G401 (cell line): ENCODE measurements at places on chromosomes 4 and X. TPM values are rescaled to one million over a fixed set of nuclear protein-coding genes. Genes with fewer than 3 reads are reported as not detected.

RAB40A gene
- total RNA-seq: not detected in 2 replicates

XG gene
- total RNA-seq: 0.51 TPM in 1 of 2 replicates, not detected in the other

PPP2R2C gene
- total RNA-seq: 0.55 and 3.3 TPM in 2 replicates

CT45A1 gene
- total RNA-seq: not detected in 2 replicates

ARHGAP36 gene
- not detected in 2 replicates for total RNA-seq

DMP1 gene
- not detected in 2 replicates for total RNA-seq
